ENCODE measurements at places on chromosomes 5 and 9.
A peak's percentile ranks its signal among the peaks of the same experiment; 100 is the strongest.

DNA sequence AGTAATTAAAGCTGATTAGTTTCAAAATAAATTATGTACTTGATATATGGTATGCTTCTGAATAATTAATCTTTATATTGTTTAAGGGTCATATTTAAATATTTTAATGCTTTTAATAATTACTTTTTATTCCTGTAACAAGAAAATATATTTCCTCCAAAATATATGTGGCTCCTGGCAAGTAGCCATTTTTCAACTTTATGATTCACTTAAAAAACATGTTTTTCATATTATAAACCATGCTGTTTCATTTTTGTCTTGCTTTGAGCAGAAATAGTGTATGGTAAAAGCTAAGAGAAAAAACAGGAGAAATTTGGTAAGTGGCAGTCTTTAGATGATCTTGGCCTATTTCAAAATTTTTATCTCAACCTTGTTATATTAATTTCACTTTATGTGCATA, 14.6 kb downstream of the SPATA9 start:
- peak; percentile 64 for DNase-seq

DNA sequence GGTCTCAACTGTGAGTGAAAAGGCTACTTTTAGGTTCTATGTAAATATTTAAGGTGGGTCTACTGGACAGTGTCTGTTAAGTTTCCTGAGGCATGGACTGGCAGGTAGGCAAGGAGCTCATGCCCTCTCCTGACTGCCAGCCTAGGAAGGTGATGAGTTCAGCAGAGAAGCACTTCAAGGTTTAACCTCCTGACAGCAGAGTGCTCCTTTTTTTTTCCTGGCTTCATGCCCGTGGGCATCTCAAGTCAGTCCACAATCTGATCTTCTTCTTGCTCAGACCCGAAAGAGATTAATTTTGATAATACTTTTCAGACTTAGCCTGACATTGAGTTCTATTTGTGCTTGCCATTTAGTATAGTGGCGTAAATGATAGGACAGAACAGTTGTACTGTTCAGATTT, 241.9 kb upstream of the NREP start:
- peak; percentile 33 for DNase-seq

- DNase-seq = no peak
Observed at GRCh38 chr5:117486879-117487391, 912.3 kb upstream of the SEMA6A start.

DNA sequence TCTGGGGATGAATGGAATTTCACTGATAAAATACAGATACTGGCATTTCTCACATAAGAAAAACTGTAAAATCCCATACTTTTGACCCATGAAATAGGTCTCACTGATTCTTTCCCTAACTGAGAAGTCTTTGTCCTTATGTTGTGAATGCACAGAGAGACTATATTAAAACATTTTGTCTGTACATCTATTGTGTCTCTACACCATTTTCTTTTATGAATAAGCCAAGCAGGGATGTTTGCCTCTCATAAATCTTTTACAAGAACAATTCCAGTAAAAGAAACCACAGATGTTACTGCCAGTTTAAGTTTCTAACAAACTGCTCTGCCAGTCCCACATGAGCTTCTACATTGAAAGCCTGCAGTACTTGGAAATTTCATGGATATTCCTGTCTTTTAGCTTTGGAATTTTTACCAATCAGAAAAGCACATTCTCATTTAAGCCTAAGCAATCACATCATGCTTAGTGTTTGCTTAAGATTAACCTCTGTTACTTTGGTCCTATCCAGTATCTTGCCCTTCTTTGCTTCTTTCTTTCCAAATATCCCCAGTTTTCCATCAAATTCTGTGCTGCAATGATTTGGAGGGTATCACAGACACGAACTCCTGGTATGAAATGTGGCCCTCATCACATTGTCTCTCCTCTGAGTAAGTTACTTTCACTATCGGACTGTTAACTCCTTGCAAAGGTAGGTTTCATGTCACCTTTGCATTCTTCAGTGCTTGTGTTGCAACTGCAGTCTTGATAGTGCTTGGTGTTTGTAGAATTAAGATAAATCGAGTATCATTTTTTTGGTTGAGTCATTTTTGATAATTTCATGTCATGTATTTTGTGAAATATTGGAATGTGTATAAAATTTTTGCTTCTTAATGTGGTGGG, 415.1 kb upstream of the ADAMTSL1 start:
- DNase-seq = no peak

GRCh38 chr9:125795970-125796596, 48.9 kb downstream of the PBX3 start:
- DNase-seq = no peak

- DNase-seq = no peak
Observed at GRCh38 chr5:40238066-40238745, 441.5 kb upstream of the PTGER4 start.

DNA sequence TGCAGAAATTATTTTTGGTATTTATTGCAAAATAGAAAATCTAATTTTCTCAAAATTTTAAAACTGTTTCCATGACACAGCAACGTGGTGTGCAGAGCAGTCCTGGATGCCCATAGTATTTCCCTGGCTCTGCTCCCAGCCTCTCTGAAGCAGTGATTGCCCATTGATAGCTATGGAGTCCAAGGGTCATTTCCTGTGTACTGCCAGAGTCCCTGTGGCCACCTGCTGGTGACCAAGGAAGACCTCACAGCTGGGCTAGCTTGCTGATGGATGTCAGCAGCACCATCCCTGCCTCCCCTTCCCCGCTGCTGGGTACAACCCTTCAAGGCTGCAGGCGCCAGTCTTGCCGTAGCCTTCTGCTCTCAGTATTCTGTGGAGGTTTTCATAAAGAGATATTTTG, 184.1 kb downstream of the DIRAS2 start:
- DNase-seq = peak; percentile 8

- DNase-seq = peak; percentile 28
Observed at GRCh38 chr5:15791859-15792258, 291.9 kb downstream of the FBXL7 start.

DNA sequence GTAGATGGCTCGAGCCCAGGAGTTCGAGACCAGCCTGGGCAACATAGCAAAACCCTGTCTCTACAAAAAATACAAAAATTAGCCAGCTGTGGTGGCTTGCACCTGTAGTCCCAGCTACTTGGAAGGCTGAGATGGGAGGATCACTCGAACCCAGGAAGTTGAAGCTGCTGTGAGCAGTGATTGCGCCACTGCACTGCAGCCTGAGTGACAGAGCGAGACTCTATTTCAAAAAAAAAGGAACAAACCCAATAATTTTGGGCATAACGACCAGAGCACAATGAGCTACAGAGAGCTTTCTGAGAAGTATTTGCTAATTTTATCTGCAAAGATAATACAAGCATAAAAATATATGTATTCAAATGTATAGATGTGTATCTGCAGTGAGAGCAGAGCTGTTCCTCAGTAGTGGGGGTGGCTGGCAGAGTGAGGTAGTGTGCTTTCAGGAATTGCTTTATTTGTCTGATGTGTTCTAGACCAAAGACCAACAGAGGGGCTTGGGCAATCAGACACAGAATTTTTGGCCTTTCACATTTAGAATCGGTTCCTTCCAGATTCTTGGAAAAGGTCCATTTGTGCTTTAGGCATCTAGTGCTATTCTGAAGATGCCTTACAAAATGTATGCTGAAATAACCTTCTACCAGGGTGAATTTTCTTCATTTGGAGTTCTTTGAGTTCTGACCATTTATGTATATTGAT, 5.2 kb downstream of the DOCK8 start:
- DNase-seq = no peak

DNA sequence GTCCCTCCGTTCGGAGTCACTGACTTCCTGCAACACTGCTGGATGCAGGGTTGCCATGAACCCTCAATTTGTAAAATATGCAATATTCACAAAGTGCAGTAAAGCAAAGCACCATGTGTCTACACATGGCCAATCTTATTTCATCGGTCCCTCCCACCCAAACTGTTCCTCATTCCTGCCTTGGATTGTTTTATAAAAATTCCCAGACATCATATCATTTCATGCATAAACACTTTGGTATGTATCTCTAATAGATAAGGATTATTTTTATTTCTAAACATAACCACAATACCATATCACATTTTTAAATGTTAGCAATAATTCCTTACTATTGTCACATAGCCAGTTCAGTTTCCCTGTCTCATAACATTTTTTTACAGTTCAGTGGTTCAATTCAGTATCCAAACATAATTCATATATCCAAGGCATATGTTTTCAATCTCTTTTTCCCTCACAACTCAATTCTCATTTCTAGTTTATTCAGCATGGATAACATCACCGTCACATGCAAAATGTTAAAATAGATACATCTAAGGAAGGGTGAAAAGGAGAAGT, 82.0 kb upstream of the PCAT7 start:
- DNase-seq = no peak

DNA sequence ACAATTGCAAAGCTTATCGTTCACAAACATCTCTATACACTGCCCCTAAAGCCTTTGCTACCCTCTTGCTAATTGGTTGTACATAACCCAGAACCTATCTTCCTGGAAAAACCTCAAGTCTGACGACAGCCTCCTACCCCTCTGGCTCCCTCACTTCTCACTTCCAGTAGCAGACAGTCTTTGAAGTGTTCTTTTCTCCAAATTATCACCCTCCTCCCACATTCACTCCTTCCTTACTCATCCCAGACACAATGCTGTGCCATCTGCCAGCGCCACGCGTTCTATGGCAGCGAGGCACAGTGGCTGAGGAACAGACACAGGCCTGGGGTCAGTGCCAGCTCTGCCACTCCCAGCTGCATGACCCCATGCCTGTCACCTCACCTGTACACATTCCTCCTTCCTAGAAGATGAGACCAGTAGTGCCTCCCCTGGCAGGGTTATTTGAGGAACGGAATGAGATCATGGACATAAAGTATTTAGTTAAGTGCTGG, 27.7 kb downstream of the CLTA start:
- DNase-seq = no peak

DNA sequence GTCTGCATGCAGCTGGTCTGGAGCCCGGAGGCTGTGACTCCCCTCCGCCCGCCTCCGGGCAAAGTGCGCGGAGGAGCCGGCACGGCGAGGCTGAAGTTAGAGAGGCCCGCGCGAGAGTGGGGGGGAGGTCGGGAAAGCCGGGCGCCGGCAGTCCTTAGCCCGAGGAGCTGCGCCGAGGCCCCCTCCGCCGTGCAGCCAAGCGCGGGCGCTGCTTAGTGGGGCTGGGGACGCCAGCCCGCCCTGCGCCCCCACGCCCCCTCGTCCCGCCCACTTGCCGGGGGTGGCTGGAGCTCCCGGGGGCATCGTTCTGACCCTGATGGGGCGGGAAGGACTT, 403 bp downstream of the NINJ1 start:
- DNase-seq = peak; percentile 92

GRCh38 chr5:6408627-6409446, 30.5 kb upstream of the MED10 start:
- no peak for DNase-seq

DNA sequence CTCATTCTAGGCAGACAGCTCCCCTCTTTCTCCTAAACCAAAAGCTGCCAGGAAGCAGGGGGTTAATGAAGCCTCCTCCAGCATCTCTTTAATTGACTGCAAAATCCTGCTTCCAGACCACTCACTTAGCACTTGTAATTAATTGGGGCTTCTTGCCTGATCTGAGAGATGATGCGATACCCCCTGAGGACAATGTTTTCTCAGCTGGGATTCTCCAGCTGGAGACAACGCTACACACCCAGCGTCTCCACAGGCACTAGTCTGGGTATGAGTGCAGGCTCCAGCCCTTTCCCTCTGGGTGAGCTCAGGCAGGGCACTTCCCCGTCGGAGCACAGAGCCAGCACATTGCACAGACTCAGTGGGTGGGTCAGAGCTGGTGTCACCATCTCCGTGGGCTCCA, 16.1 kb downstream of the CPLX2 start:
- DNase-seq = no peak

- DNase-seq = no peak
Observed at GRCh38 chr5:133902511-133903118, 65.8 kb downstream of the C5orf15 start.

DNA sequence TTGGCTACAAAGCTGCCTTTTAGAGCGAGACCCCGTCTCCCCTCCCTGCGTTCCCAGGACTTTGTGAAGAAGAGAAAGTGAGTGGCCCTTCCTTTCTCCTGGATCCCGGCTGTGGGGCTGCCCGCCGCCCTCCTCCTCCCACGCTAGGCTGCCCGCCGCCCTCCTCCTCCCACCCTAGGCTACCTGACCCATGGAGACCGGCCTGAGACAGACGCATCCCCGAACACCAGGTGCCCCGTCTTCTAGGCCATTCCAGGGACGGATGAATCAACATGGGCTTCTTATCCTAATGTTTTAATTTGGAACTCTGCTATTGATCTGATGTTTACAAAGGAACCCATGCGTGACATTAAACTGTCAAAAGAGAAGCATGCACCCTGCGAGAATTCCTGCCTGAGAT, 117.3 kb upstream of the LPCAT1 start:
- no peak for DNase-seq

GRCh38 chr5:112472614-112473013, 53.5 kb upstream of the EPB41L4A start:
- DNase-seq = no peak

- DNase-seq = no peak
Observed at GRCh38 chr5:138793575-138793974, 40.4 kb downstream of the CTNNA1 start.

DNA sequence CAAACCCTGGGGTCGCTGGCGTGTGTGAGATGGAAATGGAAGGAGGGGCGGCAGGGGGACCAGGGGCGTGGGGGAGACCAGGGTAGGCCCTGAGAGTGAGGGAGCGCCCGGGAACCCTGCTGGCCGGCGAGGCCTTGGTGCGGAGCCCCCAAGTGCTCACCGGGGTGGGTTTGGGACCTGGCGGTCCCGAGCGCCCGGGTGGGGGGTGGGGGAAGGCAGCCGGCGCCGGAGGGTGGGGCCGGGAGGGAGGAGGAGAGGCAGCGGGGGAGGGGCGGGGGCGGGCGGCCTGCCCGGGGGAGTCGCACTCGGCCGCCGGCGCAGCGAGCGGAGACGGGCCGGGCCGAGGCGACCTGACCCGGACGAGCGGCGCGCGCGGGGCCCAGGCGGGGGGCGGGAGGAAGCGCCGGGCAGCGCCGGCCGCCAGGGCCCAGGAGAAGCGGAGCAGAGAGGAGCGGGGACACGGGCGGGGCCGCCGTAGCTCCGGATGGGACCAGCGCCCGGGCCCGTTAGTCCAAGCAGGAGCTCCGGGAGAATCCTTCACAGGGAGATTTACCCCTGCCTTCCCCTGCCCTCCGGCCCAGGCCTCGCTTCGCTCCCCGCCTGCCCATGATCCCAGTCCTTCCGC, at the start of gene NPR2:
Gene NPR2, plus strand, starts transcription at position 295 of the 625 bp plus-strand sequence. CDS start 818 bp downstream, outside the sequence.
- peak; percentile 61 for DNase-seq

DNA sequence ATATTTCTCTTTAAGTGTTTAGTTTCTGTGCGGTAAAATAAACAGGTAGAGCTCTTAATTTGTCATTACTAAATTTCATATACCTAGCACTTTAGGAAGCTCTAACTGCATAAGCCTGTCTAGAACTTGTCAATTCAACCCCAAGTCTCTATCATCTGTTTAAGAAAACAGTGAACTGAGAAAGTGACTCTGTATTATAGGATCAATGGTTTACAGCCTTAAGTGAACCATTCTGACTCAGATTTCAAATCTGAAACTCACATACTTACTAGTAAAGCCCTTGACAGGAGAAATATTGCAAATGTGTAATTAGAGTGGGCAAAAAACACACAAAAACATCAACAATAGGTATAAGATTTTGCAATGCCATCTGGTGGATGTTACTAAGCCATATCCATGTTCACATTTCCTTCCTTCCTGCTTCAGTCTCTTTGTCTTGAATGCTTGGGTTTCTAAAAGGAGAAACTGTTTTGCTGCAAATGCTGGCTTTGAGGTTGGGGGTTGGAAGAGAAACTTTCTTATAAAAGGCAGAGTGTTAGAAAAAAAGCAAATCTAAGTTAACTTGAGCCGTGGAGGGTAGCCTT, 101.8 kb downstream of the DOCK8 start:
- DNase-seq = no peak

Data from ELR (cell line).